ENCODE measurements at places on chromosomes 12 and 14.
A peak's percentile ranks its signal among the peaks of the same experiment; 100 is the strongest.

GRCh38 chr14:76810953-76811400 is 1.7 kb downstream of the ANGEL1 start:
- no peak for DNase-seq

- no peak for DNase-seq
Observed at GRCh38 chr12:14175206-14175605, 190.3 kb upstream of the ATF7IP start.

DNA sequence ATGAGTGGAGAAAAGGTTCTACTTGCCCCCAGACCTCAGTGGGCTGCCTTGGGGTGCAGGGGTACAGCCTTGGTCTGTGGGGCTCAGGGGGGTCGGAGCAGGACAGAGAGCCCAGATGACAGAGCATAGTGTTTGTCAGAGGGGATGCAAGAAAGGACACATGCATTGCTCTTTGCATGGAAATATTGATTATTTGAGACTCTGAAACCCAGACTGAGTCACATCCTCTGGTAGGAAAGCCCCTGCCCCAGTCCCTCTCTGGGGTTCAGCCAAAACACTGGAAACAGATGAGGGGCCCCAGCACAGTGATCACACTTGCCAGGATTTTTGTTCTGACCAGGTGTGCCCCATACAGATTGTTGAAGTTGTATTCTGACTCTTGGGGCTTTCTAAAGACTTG is 1094.4 kb downstream of the BCL11B start:
- DNase-seq, result peak; percentile 24

GRCh38 chr12:64392221-64392620 is 1.7 kb upstream of the C12orf56 start:
- DNase-seq, result no peak

- DNase-seq, result peak; percentile 62
Observed at GRCh38 chr12:131132118-131132892, 178.6 kb downstream of the ADGRD1 start.

GRCh38 chr12:11621797-11622423 is 27.6 kb upstream of the ETV6 start:
- no peak for DNase-seq

DNA sequence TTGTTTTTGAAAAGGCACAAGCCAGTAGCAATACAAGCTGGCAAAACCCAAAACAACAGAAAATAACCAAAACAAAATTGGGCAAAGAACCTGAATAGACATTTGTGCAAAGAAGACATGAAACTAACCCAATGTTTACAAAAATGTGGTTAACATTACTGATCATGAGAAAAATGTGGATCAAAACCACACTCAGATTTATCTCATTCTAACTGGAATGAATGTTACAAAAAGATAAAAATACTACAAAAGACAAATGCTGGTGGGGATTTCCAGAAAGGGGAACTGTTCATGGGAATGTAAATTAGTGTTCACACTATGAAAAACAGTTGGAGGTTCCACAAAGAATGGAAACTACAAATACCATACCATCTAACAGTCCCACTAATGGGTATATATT is 26.6 kb downstream of the ASCL4 start:
- DNase-seq, result no peak

DNA sequence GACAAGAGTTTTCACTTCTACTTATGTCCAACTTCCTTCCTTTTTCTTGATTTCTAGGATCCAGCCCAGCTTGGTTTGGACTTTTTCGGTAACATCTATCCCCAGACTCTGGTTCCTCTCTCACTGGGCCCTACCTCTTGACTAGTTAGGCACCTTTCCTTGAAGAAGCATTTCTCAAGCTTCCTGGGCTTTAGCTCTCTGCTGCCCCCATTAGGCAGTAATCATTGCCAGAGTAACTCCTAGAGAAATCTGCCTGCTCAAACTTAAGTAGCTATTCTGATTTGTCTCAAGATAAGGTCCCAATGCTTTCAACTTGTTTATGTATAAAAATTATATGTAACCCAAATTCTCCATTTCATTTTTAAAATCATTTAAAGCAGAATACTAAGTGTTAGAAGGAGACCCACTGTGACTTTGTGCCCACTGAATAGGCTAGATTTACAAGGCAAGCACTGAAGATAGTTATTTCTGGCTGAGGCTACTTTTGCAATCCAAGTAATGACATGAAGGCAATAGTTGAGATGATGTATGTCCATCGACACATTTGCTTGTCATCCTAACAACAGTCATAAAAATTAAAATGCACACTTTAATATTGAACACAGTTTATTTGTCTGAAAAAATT is 275.0 kb upstream of the G2E3 start:
- no peak for DNase-seq

GRCh38 chr12:126535971-126536370 is 1470.7 kb downstream of the AACS start:
- DNase-seq, result no peak

GRCh38 chr12:13835652-13836051 is 145.8 kb downstream of the GRIN2B start:
- no peak for DNase-seq
